Fibroblast of lung (primary cell): ENCODE measurements at places on chromosomes 4 and X. TPM values are rescaled to one million over a fixed set of nuclear protein-coding genes. Genes with fewer than 3 reads are reported as not detected.

GRCh38 chrX:8730812-8731558 lies 952 bp downstream of the ANOS1 start:
- no peak for DNase-seq
- no peaks in the 10 kb centered on the region for H3K4me1 ChIP-seq
- H3K27me3 ChIP-seq, result peaks cover 4% of the 10 kb centered on the region
- H3K27ac ChIP-seq, result no peak overlapping the region
- no peaks in the 10 kb centered on the region for H3K36me3 ChIP-seq

DNA sequence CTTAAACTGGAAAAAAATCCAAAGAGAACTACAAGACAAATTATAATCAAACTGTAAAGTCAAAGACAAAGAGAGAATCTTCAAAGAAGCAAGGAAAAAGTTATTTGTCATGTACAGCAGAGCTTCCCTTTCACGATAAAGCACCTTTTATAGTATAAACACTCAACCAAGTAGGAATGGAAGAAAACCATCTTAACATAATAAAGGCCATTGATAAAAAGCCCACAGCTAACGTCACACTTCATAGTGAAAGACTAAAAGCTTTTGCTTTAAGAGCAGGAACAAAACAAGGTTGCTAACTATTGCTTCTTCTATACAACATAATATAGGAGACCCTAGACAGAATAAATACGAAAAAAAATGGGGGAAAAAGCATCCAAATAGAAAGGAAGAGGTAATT lies 595.7 kb upstream of the POU3F4 start:
- no peaks in the 10 kb centered on the region for H3K36me3 ChIP-seq
- no peaks in the 10 kb centered on the region for H3K4me1 ChIP-seq
- no peak overlapping the region for H3K27ac ChIP-seq
- DNase-seq, result no peak

- H3K36me3 ChIP-seq, result no peaks in the 10 kb centered on the region
- H3K4me1 ChIP-seq, result no peaks in the 10 kb centered on the region
- no peak overlapping the region for H3K27ac ChIP-seq
These were observed 42.2 kb upstream of the HMGB3 start for GRCh38 chrX:150940844-150941495.

DNA sequence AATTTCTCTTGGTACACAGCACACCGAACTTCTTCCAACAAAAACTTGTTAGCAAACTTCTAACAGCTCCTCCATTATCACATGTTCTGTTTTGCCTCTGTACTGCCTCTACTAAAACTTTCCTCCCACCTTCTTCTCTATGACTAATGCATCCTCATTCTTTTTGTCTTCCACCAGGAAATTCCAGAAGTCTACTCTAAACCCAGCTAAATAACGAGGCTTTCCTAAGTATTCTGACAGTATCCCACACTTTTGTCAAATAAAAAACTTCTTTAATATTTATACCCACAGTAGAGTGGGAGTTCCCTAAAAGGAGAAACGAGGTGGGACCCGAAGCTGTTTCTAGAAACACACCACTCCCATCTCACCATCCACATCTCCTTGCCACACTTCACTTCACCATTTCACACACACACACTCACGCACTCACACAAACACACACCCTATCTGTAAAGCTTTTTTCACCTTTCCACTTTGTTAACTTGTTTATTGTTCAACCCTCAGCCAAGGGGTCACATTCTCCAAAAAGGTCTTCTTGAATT lies 280.3 kb downstream of the ARAP2 start:
- no peaks in the 10 kb centered on the region for H3K27me3 ChIP-seq
- H3K36me3 ChIP-seq, result no peaks in the 10 kb centered on the region
- no peak overlapping the region for H3K27ac ChIP-seq
- no peak overlapping the region for H3K4me3 ChIP-seq
- DNase-seq, result peak; percentile 71

CCDC158 gene
- 1.3 and 1.5 TPM in 2 replicates for total RNA-seq

ADGRL3 gene
- total RNA-seq, result under 0.01 and 0.26 TPM in 2 replicates

GRCh38 chrX:44071847-44072551 lies 98.8 kb upstream of the NDP start:
- peak; percentile 80 for DNase-seq
- no peak overlapping the region for H3K27ac ChIP-seq
- H3K4me3 ChIP-seq, result no peak overlapping the region
- no peaks in the 10 kb centered on the region for H3K36me3 ChIP-seq

GNPDA2 gene
- total RNA-seq, result 16.4 and 23.1 TPM in 2 replicates

- H3K4me3 ChIP-seq, result no peak overlapping the region
- peak overlapping the region; percentile 82 for H3K27ac ChIP-seq
- peaks cover 5% of the 10 kb centered on the region for H3K4me1 ChIP-seq
- peak; percentile 3 for DNase-seq
These were observed 168.1 kb upstream of the MAP3K15 start for GRCh38 chrX:19683358-19683757.

SYNPO2 gene
- total RNA-seq, result 12.6 and 40.1 TPM in 2 replicates

DNA sequence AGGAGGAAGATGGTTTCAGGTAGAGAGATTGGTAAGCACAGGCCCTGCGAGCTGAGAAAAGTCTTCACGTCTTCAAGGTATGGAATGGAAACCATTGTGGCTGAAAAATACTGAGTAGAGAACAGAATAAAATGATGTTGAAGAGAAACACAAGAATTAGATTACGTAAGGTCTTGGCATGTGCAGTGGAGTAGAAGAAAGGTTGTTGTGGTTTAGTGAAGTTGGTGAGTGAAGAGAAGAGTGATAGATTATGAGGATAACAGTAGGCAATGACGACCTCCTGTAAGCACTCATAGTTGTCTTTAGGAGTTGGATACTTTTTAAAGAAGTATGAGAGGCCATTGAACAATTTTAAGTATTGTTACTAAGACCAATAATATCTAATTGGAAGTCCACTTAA lies 642.6 kb downstream of the PCDH7 start:
- H3K27ac ChIP-seq, result no peak overlapping the region
- H3K4me3 ChIP-seq, result no peak overlapping the region
- peak; percentile 62 for DNase-seq
- no peaks in the 10 kb centered on the region for H3K36me3 ChIP-seq
- H3K27me3 ChIP-seq, result no peaks in the 10 kb centered on the region
- H3K4me1 ChIP-seq, result no peaks in the 10 kb centered on the region

GRCh38 chr4:86990510-86990909 lies 55.7 kb downstream of the AFF1 start:
- no peak overlapping the region for H3K4me3 ChIP-seq
- H3K27ac ChIP-seq, result no peak overlapping the region
- H3K36me3 ChIP-seq, result no peaks in the 10 kb centered on the region
- H3K27me3 ChIP-seq, result no peaks in the 10 kb centered on the region

DNA sequence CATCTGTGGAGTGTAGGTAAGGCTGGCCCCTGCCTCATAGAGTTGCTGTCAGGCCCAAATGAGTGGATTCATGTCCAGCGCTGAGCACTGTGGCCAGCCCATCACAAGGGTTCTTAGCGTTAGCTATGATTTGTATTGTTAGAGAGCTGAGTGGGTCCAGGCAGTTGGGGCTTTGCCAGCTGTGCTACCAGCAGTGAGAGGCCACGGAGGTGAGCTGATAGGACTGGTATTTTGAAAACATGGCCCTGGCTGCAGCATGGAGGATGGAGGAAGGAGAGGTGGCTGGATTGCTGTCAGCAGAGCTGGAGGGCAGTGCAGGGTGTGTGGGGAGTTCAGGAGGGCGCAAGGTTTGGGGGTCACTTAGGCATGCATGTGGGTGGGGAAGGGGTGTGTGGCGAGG lies 69.8 kb downstream of the PSAPL1 start:
- DNase-seq, result no peak
- H3K36me3 ChIP-seq, result no peaks in the 10 kb centered on the region
- no peaks in the 10 kb centered on the region for H3K4me1 ChIP-seq
- peaks cover 26% of the 10 kb centered on the region for H3K27me3 ChIP-seq
